ENCODE measurements at places on chromosomes 13 and 19. TPM values are rescaled to one million over a fixed set of nuclear protein-coding genes. Genes with fewer than 3 reads are reported as not detected.

- no peak for DNase-seq
Observed at GRCh38 chr13:34435338-34435737, 506.7 kb upstream of the NBEA start.

GRCh38 chr13:52903320-52903719 is 54.9 kb upstream of the PCDH8 start:
- DNase-seq: no peak

DNA sequence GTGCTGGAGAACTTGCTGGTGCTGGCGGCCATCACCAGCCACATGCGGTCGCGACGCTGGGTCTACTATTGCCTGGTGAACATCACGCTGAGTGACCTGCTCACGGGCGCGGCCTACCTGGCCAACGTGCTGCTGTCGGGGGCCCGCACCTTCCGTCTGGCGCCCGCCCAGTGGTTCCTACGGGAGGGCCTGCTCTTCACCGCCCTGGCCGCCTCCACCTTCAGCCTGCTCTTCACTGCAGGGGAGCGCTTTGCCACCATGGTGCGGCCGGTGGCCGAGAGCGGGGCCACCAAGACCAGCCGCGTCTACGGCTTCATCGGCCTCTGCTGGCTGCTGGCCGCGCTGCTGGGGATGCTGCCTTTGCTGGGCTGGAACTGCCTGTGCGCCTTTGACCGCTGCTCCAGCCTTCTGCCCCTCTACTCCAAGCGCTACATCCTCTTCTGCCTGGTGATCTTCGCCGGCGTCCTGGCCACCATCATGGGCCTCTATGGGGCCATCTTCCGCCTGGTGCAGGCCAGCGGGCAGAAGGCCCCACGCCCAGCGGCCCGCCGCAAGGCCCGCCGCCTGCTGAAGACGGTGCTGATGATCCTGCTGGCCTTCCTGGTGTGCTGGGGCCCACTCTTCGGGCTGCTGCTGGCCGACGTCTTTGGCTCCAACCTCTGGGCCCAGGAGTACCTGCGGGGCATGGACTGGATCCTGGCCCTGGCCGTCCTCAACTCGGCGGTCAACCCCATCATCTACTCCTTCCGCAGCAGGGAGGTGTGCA is 587 bp downstream of the S1PR4 start:
- peak; percentile 47 for DNase-seq

DNA sequence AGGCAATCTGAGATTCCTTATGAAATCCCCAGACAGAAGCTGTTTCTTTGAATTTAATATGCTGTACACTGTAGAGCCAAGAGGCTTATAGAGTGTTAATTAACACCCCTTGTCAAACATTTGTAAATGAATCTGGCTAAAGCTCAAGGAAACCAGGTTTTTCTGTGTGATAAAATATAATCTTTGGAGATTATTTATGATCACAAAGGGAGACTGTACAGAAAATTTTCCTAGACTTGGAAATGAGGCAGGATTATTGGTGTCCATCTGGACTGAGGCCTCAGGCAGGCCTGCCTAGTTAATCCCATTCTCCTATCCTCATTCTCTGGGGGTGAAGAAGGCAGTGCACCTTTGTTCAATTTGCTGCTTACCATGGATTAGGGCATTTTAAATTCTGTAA is 17.8 kb downstream of the KL start:
- no peak for DNase-seq

DNA sequence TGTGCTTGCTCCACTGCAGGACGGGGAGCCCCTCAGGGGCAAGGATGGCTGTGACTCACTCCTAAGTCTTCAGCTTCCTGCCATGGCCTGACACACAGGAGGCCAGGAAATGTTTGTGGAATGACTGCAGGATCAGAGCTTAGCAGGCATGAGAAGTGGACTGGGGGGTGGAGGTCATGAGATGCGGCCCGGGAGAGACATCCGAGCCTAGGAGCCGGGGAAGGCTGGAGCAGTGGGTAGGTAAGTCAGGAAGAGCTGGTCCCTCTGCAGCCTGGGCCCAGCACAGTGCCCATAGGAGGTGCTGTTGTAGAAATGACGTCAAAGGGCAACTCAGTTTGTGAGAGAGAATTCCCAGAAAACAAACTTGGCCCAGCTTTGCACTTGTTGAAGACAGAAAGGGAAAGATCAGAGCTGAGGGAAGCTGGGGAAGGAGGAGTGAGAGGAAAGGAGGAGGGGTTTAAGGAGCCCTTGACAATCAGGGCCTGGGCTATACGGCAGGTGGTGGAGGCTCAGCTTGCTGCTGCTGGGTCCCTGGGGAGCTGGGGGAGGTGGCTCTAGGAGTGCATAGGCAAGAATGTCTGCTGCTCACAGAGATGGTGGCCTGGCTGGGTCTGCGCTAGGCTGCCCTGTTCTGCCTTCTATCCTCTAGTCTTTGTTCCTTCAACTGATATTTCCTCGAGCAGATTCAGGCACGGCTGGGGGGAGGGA is 18.5 kb downstream of the POU2F2 start:
- peak; percentile 80 for DNase-seq

DNA sequence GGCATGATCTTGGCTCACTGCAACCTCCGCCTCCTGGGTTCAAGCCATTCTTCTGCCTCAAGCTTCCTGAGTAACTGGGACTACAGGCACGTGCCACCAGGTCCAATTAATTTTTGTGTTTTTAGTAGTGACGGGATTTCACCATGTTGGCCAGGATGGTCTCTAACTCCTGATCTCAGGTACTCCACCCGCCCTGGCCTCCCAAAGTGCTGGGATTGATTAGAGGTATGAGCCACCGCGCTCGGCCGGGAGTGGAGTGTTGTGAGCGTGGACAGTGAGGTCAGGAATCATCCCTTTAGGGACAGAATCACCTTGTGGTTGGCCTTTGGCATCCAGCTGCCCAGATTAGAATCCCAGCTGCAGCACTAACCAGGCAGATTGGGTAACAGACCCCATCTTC is 10.3 kb downstream of the RRAS start:
- no peak for DNase-seq

- no peak for DNase-seq
Observed at GRCh38 chr13:73544175-73544574, 485.4 kb downstream of the KLF5 start.

DNA sequence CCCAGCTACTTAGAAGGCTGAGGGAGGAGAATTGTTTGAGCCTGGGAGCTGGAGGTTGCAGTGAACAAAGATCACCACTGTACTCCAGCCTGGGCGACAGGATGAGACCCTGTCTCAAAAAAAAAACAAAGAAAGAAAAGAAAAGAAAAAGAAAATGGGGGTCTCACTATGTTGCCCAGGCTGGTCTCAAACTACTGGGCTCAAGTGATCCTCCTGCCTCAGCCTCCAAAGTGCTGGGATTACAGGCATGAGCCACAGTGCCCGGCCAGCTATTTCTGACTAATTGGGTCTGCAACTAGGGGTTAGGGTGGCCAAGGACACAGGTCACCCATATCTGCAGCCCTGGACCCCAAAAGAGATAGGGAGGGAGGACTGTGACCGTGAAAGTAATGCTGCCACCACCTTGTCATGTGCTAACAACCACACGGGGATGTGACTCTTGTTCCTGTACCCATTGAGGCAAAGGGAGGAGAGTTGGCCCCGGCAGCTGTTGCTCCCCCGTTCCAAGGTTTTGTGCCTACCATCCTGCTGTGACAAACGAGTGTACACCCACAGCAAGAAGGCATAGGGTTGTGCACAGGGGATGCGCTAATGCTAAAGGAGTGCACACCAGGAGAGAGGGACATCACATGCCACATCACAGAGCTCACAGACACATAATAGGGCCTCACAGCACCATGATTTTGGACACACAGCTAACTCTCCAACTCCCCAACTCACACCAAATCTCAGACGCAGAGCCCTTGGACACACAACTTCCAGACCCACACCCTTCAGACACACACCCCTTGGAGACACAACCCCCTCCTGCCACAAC is 619 bp downstream of the MEF2B start:
- DNase-seq: no peak

DNA sequence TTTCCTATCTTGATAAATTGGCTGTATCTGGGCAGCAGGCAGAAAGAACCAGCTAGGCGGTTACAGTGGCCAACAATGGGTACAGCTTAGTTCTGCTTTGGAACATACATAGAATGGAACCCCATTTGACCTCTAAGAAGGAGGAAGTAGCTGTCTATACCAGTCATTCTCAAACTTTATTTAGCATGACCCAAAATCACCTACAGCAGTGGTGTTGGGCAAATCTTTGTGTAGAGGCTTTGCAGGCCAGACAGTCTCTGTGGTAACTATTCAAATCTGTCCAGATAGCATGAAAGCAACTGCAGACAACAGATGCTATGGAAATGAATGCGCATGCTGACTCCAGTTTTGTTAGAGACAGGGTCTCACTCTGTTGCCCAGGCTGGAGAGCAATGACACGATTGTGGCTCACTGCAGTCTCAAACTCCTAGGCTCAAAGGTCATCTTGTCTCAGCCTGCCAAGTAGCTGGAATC is 12.0 kb upstream of the KCNC3 start:
- DNase-seq: no peak

GRCh38 chr19:6452899-6453298 is 6.7 kb downstream of the SLC25A23 start:
- DNase-seq: no peak

GRCh38 chr13:109781384-109782065 is 4.9 kb downstream of the IRS2 start:
- DNase-seq: no peak

The NECTIN2 gene
- 176 TPM for total RNA-seq

The MRPL34 gene
- total RNA-seq: 93.6 TPM

The SSC5D gene
- 3.2 TPM for total RNA-seq

The C1QTNF9 gene
- not detected for total RNA-seq

Data from H9 (cell line).